Stimulated activated CD4-positive, alpha-beta T cell treated with anti-CD3 and anti-CD28 coated beads, Interleukin-15, amount 100 ng/mL, for 1 hour (primary cell): ENCODE measurements at places on chromosomes 1 and 21.

GRCh38 chr1:224170748-224171478, 12.1 kb upstream of the DEGS1 start:
- DNase-seq: no peak

DNA sequence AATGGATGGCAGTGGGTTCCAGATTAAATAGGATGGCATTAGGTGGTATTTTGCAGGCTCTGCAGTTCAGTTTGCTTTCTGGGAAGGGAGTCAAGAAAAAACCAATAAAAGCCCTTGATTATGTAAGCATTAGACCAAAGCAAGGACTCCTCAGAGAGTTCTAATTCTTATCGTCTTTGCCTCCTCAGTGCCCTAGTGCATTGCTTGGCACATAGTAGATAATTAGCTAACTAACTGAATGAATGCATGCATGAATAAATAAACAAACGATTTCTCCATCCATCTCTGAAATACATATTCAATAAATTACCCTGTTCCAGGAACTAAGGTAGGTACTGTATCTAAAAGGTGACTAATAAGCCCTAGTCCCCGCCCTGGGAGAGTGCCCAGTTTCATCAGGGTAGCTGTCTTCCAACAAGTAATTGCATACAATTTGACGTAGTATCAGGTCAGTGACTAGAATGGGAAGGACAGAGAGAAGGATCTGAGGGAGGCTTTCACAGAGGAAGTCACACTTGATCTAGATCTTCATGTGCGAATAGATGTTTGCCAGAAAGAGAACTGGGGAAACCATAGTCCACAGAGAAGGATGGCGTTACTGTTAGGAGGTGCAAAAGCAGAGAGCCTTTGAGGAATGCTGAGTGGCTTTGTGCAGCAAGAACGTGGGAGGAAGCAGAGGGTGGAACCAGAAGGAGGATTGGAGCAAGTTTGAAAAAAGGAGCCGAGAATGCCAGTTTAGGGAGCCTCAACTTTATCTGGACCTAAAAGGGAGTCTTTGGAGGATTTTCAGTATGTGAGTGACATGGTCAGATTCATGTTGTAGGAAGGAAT, 111.4 kb downstream of the TBX19 start:
- no peak for DNase-seq

GRCh38 chr1:205453466-205453865, 2.4 kb downstream of the BLACAT1 start:
- no peak for DNase-seq

- no peak for DNase-seq
Measured at GRCh38 chr21:15820852-15821379, 91.1 kb downstream of the USP25 start.

- no peak for DNase-seq
Measured at GRCh38 chr1:14129009-14129408, 429.0 kb downstream of the PRDM2 start.

GRCh38 chr1:31154632-31155215, 85.0 kb downstream of the NKAIN1 start:
- DNase-seq: peak; percentile 65

DNA sequence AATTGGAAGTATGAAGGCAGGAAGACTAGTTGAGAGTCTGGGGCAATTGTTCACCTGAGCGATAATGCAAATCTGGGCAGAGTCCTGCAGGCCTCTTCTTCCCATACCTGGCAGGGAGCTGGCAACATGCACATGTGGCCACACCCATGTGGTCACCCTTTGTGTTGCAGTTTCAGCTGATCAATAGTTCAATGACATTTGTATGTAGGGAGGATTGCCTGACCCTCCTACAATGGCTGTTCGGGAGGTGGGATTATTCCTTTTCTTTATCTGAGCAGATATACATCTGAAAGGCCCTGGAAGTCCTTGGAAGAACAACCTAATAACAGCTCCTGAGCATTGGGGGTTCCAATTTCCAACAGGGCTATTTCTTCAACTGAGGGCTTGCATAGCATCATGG, 15.2 kb upstream of the TRIM45 start:
- DNase-seq: no peak

DNA sequence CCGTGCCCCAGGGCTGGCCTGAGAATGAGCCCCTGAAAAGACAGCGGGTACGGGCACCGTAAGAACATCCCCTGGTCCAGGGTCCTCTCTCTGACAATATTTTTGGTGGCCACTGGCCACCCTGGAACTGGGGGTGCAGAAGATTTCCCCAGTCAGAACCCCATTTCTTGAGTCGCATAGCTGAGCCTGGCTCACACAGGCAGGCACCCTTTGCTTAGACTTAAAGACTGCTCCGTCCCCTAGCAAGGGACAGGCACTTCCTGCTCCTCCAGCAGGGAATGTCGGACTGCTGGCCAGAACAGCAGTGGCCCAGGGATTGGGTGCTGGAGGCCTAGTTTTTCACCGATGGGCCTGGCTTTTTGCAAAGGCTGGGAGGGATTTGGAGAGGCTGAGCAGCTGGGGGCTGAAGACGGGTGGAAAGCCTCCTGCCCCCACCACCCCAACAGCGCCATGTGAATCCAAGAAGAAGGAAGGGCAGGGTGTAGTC, 4.3 kb downstream of the OLIG2 start:
- DNase-seq: no peak

DNA sequence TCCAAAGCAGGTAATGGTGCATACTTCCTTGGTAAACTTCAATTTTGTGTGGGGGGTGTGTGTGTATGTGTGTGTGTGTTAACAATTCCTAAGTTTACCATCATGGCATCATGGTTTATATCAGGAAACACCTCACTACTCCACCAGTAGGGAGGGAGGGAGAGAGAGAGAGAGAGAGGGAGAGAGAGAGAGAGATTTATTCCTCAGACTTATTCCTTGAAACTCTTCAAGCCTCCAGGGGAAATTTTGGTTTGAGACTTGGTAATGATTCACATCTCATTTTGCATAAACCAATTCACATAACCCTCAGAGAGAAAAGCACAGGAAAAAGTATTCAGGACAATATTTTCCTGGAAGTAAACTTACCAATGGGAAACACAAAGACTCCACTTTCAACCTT, 115.0 kb downstream of the TTLL7 start:
- no peak for DNase-seq

GRCh38 chr1:85490270-85490985, 25.5 kb upstream of the DDAH1 start:
- no peak for DNase-seq

GRCh38 chr1:77797991-77798390, 18.5 kb downstream of the MIGA1 start:
- no peak for DNase-seq

GRCh38 chr1:46183079-46183847, 7.0 kb upstream of the P3R3URF start:
- DNase-seq: no peak

GRCh38 chr1:216046336-216046735, 376.9 kb downstream of the USH2A start:
- no peak for DNase-seq

DNA sequence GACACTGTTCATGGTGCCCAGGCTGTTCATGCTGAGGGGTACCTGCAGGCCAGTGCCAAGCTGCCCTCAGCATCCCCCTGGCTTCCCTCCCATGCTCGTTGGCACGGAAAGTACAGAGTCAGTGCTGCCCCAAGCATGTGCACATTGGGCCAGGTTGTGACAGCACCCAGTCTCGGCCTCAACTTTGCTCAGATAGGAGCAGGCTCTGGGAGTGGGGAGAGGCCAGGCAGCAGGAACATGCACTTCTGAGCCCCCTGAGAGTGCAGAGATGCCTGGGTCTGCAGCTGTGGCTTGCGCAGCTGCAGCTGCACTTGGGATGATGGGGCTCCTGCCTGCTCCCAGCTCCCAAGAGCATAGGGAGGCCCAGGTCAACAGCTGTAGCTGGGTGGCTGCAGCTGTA, 966.4 kb upstream of the NCAM2 start:
- no peak for DNase-seq

DNA sequence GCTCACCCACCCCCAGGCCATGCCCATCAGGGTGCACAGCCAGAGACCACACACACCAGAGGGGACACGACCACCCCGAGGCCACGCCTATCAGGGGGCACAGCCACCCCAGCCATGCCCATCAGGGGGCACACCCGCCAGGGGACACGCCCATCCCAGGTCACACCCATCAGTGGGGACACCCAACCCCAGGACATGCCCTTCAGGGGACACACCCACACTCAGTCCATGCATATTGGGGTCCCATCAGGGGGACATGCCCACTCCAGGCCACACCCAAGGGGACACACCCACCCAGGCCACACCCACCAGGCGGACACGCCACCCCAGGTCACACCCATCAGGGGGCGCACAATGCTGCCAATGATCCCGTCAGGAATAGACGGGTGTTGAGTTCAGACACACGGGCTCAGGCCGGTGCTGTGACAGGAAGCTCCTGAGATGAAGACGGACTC, 20.7 kb downstream of the MCM3AP start:
- no peak for DNase-seq

- DNase-seq: no peak
Measured at GRCh38 chr1:35037206-35037605, 5.5 kb upstream of the ZMYM6 start.

GRCh38 chr1:181658581-181658980, 175.3 kb downstream of the CACNA1E start:
- DNase-seq: no peak

DNA sequence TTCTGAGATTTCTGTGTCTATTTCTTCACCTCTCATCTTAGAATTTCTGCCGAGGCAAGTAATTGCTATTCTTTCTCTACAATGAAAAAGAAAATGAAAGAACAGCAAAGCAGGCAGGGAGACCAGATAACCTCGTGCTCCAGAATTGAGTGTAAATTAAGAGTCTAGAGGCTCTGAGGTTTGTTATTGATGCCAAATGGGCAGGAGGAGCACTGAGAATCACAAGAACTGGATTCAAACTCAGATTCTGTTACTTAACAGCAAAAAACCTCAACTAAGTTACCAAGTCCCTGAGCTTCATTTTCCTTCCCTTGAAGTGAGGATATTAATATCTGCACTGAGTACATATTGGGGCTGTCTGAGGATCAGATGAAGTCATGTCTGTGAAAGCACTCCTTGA, 5.5 kb upstream of the DDR2 start:
- no peak for DNase-seq

DNA sequence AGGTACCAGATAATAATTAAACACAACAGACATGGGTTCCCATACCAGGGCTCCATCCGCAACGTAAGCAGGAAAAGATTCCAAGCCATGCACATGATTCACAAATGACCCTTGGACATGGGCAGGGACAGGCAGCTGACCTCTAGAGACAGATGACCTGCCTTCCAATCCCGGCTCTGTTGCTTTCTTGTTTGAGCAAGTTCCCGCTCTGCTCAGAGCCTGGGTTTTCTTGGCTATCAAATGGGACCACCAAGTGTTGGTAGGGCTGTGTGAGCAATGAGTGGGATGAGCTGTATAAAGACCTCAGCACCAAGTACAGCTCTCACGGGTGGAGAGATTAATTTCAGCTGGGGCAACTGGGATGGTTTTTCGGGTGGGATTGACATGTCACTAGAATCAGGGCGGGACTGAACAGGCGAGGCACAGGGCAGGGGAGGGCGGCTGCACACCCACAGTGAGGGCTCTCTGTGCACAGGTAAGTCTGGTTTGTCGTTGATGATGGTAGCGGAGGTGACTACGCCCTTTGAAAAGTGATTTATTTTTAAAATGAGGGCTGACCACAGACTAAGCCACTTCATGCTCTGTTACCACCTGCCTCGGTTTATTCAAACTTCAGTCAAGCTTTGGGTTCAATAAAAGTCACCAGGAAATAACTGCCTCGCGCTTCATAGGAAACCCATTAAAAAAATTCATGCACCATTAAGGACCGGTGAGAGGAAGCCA, 57.5 kb upstream of the IFFO2 start:
- no peak for DNase-seq

- DNase-seq: no peak
Measured at GRCh38 chr1:8406960-8407359, 89.0 kb downstream of the SLC45A1 start.

- DNase-seq: no peak
Measured at GRCh38 chr1:222525951-222526350, 22.0 kb downstream of the HHIPL2 start.

GRCh38 chr1:37032660-37033354, 1.5 kb downstream of the GRIK3 start:
- DNase-seq: no peak

GRCh38 chr21:24895885-24896734, 711.2 kb downstream of the MRPL39 start:
- no peak for DNase-seq

GRCh38 chr1:61842036-61842435, 99.8 kb downstream of the PATJ start:
- DNase-seq: no peak
